Stimulated activated CD8-positive, alpha-beta memory T cell treated with anti-CD3 and anti-CD28 coated beads, Interleukin-7, amount 100 ng/mL, for 24 hours (primary cell): ENCODE measurements at places on chromosomes 13 and 19.

GRCh38 chr19:18119717-18120105, 22.1 kb downstream of the MAST3 start:
- no peak for DNase-seq

DNA sequence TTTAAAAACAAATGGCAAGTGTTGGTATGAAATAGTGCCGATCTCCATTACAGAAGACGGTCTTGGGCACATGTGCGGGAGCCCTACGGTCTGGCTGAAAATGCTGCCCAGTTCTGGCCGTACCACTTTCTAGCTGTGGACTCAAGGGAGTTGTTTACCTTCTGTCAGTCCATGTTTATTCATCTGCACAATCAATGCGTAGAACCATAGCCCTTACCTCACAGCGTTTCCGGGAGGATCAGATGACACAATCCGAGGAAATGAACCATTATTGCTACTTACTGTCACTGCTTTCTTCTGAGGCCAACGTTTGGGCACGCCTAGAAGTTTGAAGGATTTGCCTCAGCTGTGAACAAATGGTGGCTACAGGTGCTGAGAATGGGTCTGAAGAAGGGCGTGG, 31.2 kb downstream of the GADD45B start:
- no peak for DNase-seq

DNA sequence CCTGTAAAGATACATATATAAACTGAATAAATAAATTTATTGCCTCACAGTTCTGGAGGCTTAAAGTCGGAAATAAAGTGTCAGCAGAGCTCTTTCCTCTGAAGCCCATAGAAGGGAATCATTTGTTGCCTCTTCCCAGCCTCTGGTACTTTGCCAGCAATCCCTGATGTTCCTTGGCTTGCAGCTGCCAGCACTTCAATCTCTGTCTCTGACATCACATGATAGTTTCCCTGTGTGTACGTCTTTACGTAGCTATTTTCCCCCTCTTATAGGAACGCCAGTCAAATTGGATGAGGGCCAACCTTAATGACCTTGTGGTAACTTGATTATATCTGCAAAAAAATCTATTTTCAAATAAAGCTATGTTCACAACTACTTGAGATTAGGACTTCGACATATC, 250.9 kb downstream of the LIG4 start:
- no peak for DNase-seq

DNA sequence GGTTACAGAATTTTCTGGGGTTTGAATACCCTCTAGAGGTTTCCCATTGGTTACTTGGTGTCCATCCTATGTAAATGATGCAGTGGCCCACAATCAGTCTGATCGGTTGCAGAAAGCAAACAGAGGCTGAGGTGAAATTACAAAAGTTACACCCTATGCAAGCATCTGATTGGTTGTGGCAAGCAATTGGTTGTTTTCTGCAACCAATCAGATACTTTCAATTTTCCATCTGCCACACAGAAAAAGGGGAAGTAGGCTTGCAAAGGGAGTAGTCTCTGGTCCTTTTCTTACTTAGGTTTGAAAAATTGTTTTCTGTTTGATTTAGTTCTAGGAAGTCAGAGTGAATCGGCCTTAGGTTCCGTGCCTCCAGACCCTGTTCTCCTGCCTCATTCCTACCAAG, 93.1 kb downstream of the WTIP start:
- DNase-seq: no peak

- no peak for DNase-seq
These were observed 13.2 kb downstream of the ZNF550 start for GRCh38 chr19:57546513-57546912.

DNA sequence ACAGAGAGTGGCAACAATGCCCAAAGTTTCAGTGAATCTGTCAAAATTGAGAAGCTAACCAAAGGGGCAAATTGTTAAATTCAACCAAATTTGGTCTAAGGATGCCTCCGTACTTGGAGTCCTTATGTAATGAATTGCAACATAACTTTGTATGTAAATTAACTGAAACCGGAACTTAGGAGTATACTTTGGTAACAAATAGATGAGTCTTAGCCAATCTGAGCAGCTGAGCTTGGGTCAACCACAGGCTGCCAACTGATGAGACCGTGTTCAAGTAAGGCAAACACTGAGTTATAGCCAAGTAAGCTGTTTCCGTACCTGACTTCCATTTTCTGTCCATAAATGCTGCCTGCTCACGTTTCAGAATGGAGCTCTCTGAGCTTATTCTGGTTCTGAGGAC, 5.3 kb downstream of the VWA8 start:
- no peak for DNase-seq
